ENCODE measurements at places on chromosomes 3 and 15.

- DNase-seq = no peak
Observed at GRCh38 chr3:197846491-197846890, 55.4 kb downstream of the LRCH3 start.

GRCh38 chr15:89777073-89777751, 1.1 kb downstream of the MESP2 start:
- no peak for DNase-seq

DNA sequence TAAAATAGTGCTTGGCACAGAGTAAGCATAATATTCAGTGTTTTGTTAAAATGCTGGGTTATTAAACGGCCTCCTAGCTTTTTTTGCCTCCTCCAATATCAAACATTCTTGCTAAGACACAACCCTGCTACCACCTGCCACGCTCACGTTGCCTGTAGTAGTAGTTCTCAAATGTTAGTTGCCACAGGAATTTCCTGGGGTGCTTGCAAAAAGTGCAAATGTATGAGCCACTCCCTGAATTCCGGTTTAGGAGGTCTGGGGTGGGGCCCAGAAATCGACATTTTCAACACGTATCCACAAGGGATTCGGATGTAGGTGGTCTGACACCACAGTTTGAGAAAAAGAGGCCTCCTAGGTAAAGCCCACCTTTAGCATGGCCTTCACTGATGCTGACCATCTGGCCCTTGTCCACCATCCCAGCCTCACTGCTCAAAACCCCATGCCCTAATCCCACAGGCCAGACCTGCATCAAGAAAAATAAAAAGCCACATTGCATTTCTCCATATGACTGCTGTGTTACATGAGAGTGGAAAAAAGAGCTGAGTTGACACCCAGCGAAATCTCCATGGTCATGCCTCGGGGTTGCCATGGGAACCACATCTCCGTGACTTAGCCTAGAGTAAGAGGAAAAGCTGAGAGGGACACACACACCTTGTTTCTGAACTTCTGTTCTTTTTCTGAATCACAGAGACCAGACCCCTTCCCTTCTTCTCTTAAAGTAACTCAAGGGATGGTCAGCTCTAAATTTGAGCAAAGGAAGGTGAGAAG, 116.4 kb upstream of the HES1 start:
- DNase-seq = no peak

DNA sequence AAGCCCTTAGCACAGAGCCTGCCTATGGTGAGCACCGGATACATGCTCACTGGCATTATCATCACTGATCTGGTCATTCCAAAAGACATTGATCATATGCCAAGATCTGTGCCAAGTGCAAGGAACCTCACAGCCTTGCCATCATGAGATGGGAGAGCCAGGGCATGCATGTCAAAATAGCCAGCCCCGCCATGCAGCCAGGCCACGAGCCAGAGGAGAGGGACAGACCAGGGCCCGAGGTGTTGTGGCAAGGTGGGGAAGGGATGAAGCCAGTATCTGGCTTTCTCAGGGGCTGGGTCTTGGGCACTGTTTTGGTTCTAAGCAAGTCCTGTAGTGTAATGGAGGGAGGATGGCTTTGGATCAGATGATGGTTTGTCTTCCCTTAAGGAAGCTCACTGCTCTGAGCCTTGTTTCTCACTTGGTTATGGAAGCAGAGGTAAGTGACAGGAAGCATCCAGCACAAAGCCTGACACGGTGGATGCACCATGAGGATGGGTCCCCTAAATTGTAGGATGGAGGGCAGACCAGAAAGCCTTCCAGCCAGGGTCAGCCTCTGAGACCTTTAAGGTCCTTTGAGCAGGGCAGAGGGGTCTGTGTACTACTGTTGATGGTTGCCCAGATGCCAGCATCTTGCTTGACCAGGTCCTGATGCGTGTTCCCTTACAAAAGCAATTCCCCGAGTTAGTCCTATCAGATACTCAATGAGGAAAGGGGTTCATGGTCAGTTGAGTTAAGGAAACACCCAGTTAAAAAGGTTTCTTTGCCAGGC, 247.7 kb upstream of the TLE3 start:
- DNase-seq = no peak

- no peak for DNase-seq
Observed at GRCh38 chr15:69908060-69908459, 189.7 kb downstream of the TLE3 start.

- DNase-seq = no peak
Observed at GRCh38 chr3:4956738-4957137, 22.5 kb upstream of the BHLHE40 start.

GRCh38 chr3:183381673-183382072, 46.7 kb downstream of the MCF2L2 start:
- DNase-seq = no peak

DNA sequence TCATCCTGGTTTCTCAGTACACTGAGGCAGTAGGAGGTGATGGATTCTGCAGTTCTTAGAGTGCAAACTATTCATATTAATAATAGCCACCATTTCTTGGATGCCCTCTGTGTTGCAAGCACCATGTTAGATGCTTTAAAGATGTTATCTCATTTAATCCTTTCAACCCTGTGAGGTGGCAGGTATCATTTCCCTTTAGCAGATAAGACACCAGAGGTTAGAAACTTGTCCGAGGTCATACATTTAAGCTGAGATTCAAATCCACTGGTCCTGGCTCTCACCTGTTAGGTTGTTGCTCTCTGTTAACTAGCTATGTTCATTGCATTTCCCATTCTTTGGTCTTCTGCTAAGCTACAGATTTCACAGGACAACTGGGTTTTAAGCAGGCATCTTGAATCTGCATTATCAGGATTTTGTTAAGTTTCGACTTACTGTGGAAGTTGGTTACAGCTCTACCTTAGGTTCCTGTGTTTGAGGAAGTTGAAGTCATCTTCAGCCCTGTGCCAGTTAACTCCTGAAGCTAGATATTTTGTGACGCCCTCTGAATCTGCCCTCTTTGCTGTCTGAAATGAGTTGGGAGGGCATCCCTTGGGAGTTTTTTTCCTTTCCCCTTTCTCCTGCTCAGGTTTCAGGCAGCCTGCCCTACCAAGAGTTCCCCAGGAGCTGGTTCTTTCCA, 6.4 kb downstream of the PDE8A start:
- DNase-seq = no peak

GRCh38 chr3:131608296-131608695, 105.5 kb upstream of the MRPL3 start:
- DNase-seq = no peak

DNA sequence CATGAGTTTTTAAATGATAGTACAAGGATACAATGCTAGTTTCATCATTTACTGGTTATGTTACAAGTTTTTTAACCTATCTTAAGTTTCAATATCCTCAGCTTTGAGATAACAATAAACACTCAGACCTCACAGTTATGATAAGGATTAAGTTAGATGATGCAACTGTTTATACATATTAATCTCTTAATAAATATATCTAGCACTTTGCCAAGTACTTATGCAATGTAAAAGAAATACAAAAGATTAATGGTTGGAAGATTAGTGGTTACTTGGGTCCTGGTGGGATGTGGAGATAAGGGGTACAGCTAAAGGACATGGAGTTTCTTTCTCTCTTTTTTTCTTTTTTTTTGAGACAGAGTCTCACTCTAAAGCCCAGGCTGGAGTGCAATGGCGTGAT, 12.0 kb downstream of the SPPL2A start:
- DNase-seq = no peak

DNA sequence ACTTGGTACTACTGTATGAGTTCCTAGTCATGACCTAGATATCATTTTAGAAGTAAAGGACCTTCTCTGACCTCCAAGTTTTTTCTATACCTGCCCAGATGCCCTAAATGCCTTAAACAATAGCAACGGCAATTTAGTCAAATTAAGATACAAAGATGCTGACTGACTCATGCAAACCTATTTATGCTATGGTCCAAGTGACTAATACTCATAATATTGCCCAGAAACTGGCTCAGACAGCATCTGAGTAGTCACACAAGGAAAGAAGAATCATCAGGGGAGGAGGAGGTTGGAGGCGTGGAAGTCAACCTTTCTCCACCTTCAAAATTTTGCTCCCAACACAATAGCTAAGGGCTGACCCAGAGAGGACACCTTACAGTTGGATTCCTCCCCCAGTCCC, 6.8 kb downstream of the FYCO1 start:
- DNase-seq = no peak

GRCh38 chr15:87954793-87955192, 301.7 kb downstream of the NTRK3 start:
- no peak for DNase-seq

DNA sequence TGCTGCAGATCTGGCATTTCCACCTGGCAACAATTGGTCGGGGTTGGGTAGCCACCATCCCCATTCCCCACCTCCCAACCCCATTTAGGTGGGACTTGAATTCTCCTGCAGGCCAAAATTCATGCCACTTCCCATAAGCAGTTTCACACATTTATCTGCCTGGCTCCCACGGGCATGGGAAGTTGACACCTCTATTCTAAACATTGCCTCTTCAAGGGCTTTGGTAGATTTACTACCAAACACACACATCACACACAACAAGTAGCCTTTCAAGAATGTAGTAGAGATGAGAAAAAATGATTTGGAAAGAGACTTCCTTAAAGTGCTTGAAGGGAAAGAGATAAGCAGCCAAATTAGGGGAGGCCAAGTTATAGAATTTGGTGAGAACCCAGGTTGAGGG, 30.9 kb downstream of the ZBTB38 start:
- no peak for DNase-seq

- no peak for DNase-seq
Observed at GRCh38 chr15:39582977-39583595, 2.2 kb downstream of the THBS1 start.

GRCh38 chr15:74844319-74845207, 1.6 kb upstream of the ULK3 start:
- no peak for DNase-seq

DNA sequence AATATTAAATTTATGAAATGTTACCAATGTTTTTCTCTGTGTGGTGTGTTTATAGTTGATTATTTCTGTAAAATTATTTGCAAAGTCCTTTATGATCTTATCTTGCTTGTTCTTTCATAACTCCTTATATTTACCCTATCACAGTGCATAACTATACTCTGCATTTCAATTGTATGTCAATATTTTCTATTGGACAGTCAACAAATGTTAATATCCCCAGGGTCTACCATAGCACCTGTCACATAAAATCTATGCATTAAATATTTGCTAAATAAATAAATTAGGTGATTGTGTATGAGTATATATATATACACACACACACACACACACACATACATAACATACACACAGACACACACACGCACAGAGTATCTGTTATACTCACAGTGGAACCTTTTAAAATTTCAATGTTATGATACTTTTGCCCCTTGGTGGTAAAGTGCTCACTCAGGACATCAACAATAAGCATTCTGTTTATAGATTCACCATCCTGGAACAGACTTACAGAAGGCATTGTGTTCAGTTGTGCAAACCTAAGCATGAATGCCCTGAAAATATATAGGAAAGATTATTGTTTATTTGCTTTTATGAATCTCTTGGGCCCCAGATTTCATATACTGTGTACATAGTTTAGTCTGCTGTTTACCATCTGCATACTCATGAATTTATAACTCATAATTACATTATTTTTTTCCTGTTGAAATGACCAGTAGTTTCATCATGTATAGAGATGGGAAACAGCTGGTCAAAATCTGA, 443.7 kb downstream of the EPHA6 start:
- DNase-seq = no peak

- no peak for DNase-seq
Observed at GRCh38 chr15:60518511-60518910, 39.6 kb upstream of the ICE2 start.

GRCh38 chr15:90664650-90665287, 52.4 kb upstream of the BLM start:
- no peak for DNase-seq

GRCh38 chr3:101676216-101676764, 642 bp downstream of the ZBTB11 start:
- DNase-seq = peak; percentile 72

- no peak for DNase-seq
Observed at GRCh38 chr3:109835958-109836357, 498.6 kb upstream of the DPPA4 start.

- no peak for DNase-seq
Observed at GRCh38 chr3:164095279-164095678, 983.0 kb downstream of the SI start.

DNA sequence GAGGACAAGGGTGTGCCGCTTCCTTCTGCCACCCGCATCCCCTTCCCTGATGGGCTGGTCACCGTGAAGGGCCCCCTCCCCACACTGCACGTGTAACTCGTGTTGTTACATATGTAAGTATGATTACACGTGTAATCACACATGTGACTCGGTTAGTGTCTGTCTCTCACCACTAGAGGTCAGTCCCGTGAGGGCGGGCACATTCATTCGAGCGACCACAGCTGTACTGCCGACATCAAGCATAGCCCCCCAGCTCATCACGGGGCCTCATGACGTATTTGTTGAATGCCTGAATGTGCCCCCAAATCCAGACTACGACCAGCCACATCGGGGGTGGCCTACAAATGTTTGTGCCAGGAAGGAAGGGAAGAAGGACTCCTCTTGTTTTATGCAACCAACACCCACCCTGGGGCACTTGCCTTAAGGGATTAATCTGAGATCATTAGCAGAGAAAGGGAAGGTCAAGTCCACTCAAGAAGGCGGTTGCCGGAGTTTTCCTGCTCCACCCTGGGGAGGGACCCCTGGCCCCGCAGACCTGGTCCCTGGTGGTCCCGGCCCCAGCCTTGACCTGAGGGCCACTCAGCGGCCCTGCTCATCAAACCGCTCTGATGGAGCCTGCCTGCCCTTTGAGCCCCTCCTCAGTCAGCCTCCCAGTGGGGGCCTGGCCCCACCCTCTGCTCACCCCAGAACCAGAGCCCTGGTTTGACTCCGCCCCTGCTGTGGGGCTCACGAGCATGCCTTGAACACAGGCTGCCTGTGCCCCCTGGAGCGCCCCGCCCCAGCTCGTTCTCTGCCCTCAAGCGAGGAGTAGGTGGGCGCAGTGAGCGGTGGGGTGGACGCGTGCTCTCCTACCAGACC, 52.8 kb downstream of the RGMA start:
- no peak for DNase-seq

DNA sequence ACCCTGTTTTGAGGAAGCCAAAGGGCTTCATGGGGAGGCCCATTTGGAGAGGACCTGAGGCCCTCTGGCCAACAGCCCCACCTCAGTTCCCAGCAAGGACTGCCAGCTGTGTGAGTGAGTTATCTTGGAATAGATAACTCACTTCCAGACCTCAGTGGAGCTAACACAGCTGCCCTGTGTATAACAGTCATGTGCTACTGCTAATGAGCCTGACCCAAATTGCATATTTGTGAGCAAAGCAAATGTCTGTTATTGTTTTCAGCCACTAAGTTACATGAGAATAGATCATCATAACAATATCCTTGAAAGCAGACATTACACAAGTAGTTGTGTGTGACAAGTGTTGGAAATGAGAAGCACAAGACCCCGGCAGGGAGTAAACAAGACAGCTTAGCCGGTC, 355.8 kb downstream of the MCTP2 start:
- DNase-seq = no peak

- DNase-seq = no peak
Observed at GRCh38 chr15:74383695-74384565, 16.5 kb upstream of the CYP11A1 start.

DNA sequence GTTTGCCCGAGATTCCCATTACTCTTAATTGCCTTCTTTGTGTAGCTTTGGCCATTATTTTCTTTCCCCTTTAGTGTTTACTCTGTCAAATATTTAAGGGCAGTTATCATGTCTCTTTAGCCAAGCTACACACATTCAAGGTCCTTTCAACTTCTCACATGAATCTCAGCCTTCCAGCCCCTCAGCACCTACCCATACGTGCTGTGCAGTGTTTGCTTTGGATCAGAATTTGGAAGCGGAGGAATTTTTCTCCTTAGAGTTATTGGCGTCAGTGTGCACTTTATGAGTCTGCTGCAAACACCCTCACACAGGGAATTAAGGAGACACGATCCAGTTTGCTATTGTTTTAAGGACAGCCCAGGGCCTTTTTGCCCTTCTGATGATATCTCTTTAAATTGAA, 231.6 kb downstream of the CACNA2D3 start:
- no peak for DNase-seq

All from iPS DF 6.9 (cell line).